ENCODE measurements at places on chromosomes 4 and X. TPM values are rescaled to one million over a fixed set of nuclear protein-coding genes. Genes with fewer than 3 reads are reported as not detected.

CT45A5 gene
- not detected for total RNA-seq

SPANXA1 gene
- not detected for total RNA-seq

TMEM150C gene
- not detected for total RNA-seq

SPATA4 gene
- total RNA-seq, result not detected

AREG gene
- total RNA-seq, result 0.57 TPM

NAT8L gene
- total RNA-seq, result 0.39 TPM

HSFX3 gene
- total RNA-seq, result not detected

NLGN3 gene
- 0.77 TPM for total RNA-seq

DNA sequence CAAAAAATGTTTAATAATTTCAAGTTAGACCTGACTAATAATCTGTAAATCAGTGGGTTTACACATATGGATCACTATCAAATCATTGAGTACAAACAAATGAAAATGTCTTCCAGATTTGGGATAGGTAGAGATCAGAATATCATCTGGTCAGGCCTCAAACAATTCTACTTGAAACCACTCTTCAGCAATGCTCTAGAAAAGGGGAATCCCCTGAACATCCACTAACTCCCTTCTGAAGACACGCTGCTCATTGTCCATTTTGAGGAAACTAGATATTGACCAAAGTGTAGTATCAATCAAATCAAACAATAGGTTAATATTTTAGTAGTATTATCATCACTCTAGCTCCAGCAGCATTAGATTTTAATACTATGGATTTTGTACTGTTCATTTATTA, 46.3 kb downstream of the SULT1E1 start:
- no peak for DNase-seq

DNA sequence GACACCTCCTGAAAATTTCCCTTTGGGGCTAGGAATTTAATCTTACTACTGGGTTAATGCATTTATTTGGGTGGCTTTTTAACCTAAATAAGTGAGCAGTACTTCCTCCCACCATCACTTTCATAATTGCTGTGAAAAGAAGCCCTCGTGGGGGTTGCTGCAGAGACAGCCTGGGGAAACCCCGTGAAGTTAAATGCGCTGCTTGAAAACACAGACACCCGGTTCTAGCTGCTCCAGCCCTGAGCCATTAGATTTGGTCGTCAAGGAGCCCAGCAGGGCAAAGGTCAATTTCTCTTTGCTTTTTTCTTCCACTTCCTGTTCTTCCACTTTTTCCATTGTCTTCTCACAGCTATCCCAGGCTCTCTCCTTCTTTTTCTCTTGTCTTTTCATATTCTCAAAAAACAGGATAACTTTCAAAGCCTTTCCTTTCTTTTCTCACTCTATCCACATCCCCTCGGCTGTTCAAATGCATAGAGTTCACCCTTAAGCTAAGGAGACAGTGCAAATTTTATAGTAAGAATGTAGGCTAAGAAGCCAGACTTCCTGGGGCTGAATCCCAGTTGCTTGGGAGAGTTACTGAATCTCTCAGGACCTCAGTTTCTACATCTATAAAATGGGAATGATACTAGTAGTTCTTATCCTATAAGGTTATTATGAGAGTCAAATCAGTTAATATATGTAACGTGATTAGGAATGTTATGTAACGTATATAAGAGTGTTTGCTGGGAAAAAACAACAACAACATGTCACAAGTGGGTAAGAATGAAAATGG, 91.5 kb upstream of the ZNF827 start:
- DNase-seq, result peak; percentile 30

DNA sequence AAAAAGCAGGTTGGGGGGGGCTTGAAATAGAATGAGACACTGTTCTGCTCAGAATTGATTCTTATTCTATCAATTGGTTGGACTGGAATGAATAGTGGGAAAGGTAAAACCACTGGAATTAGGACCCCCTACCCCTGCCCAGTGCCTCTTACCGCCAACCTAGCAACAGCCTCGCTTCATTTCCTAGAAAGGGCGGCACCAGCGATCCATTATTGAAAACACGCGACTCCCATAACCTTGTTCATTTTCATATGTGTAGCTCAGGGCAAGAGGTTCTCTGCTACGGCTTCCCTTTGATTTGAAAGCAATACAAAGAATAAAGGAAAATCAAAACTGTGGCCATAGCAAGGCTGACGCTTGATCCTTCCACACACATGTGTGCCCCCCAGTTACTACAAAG, 33.7 kb downstream of the IDS start:
- no peak for DNase-seq

DNA sequence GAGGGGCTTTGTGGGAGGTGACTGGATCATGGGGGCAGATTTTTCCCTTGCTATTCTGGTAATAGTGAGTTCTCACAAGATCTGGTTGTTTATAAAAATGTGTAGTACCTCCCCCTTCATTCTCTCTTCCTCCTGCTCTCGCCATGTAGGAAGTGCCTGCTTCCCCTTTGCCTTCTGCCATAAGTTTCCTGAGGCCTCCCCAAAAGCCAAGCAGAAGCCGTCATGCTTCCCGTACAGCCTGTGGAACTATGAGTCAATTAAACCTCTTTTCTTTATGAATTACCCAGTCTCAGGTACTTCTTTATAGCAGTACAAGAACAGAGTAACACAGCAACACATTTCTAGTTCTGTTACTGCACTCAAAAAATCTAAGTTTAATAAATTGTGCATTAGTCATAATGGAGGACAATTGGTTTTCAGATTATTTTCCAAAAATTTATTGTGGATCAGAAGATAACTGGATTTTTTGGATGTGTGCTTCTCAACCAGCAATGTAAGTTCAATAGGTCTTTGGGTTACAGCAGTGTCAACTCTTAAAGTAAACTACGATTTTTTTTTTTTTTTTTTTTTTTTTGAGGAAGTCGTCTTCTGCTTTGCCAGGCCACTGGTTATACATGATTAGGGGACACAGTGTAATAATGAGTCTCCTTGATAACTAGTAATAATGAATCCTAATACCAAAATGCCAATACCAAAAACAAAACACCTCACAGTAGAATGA, 69.9 kb downstream of the CHIC2 start:
- DNase-seq, result no peak

DNA sequence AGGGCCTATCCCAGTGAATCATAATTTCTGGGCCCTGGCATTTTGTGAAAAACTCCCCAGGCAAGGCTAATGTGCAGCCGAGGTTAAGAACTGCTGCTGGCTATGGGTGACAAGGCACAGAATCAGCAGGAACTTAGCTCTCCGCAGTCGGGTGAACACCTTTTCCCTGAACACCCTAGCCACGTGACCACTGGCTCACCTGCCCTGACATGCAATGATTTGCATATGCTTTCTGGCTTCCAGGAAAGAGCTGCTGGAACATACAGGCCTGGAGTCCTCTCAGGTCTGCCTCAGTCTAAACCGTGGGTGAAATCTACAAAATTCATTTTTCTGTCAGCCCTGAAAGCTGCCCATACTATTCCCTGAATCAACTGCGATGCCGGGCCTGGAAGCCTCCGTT, 56.6 kb downstream of the ZNF827 start:
- DNase-seq, result peak; percentile 16

GRCh38 chrX:129981752-129982299, 609 bp upstream of the BCORL1 start:
- DNase-seq, result peak; percentile 8

DNA sequence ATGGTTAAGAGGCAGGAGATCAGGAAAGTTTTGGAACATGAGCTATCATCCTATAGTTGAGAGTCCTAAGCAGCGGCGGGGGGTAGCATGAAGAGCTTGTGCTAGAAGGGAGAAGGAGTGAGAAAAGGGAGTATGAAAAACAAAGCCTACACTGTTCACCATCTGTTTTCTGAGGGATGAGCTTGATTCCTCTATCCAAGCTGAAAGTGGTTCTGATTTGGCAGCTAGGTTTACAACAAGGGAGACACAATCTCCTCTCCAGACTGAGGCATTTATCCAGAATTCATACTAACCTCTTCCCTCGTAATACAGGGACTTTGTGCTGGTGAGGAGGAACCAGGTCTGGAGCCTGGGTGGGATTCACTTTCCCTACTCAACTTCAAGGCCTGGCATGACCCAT, 23.5 kb downstream of the TSC22D3 start:
- no peak for DNase-seq

DNA sequence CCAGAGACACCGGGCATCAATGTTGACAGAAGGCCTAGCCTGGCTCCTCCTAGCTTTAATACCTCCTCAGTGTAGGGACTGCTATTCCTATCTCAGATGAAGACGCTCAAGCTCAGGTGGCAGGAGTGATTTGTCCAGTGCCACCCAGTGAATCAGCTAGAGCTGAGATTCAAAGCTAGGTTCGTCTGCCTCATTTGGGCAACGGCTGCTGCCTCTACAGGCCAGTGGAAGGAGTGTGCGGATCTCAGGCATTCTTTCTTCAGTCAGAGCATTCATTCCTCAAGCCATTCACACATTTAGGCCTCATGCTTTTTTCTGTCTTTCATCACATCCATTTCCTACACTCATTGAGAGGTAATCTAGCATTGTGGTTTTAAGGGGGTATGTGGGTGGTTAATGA, 7.3 kb downstream of the TSR2 start:
- DNase-seq, result peak; percentile 8

- DNase-seq, result no peak
Measured at GRCh38 chrX:150990910-150991309, 7.8 kb downstream of the HMGB3 start.

- DNase-seq, result no peak
Measured at GRCh38 chr4:113820108-113820507, 58.6 kb upstream of the CAMK2D start.

- peak; percentile 11 for DNase-seq
Measured at GRCh38 chrX:6574762-6575161, 39.8 kb upstream of the VCX3A start.

Data from activated CD4-positive, alpha-beta T cell treated with anti-CD3 and anti-CD28 coated beads for 36 hours (primary cell).